ENCODE measurements at places on chromosomes 3 and 15.

GRCh38 chr3:14757153-14757700 lies 61.5 kb upstream of the FGD5 start:
- no peak for DNase-seq

GRCh38 chr3:23592961-23593931 lies 212.5 kb upstream of the UBE2E1 start:
- DNase-seq = no peak

GRCh38 chr3:1552831-1553230 lies 460.0 kb downstream of the CNTN6 start:
- no peak for DNase-seq

- no peak for DNase-seq
These were observed 87.8 kb downstream of the PDZRN3 start for GRCh38 chr3:73536952-73537351.

GRCh38 chr3:129282727-129283327 lies 4.2 kb downstream of the HMCES start:
- no peak for DNase-seq

DNA sequence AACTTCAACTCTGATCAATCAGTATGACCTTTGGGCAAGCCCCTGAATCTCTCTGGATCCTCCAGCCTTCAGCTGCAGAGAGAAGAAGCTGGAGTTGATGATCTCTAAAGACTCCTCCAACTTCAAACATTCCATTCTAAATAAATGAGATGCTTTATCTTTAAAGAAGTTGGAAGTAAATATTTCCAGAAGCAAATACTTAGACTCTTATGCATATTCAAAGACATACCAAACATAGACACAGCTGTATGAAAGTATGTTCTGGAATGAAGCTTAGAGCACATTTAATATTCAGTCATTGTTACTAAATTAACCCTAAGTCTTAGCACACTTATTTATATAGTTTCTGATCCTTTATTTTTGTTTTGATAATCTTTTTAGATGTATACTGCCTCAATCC lies 77.6 kb upstream of the ACP3 start:
- DNase-seq = no peak

- DNase-seq = no peak
These were observed 459.5 kb downstream of the OCA2 start for GRCh38 chr15:27639595-27639994.

DNA sequence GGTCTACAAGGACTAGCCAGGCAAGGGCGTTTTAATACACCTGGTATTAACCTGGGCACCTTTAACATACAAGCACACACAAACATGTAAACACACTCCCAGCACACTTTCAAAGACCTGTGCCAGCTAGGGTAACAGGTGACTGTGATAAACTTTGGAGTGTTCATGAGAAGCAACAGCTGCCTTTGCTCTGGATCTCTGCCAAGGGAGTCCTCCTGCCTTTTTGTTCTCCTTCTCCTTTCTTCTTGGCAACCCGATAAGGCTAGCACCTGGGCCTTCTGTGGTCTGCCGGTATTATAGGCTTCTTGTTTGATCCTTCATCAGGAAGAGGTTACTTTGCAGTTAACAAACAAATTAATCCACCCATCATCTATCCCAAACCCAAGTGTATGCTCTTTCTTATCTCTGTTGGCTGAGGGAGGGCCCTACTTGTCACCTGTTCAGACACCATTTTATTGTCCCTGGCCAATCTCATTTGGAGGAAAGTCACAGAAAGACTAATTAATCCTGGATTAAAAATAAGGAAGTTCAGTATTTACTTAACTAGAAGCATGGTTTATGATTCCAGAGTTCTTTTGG lies at the start of gene RETNLB:
TSS of gene RETNLB (minus strand) at position 7 of the 579 bp plus-strand sequence. CDS start 225 bp downstream, outside the sequence.
- no peak for DNase-seq

DNA sequence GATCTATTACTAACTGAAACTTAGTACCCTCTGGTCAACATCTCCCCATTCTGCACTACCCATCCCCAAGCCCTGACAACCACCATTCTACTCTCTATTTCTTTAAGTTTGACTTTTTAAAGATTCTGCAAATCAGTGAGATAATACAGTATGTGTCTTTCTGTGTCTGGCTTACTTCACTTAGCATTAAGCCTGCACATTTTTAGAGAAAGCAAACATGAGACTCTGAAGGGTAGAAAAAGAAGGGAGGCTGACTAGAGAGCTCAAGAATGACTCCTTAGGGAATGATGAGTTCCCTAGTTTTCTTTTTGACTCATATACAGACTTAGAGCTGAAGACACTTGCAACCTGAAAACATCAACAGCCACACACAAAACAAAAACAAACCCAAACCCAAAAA lies 311.3 kb downstream of the SQOR start:
- no peak for DNase-seq
